ENCODE measurements at places on chromosomes 13 and 19.

- DNase-seq = no peak
Measured at GRCh38 chr13:106369858-106370257, 165.6 kb downstream of the EFNB2 start.

- DNase-seq = no peak
Measured at GRCh38 chr19:45820413-45821102, 5.5 kb upstream of the RSPH6A start.

DNA sequence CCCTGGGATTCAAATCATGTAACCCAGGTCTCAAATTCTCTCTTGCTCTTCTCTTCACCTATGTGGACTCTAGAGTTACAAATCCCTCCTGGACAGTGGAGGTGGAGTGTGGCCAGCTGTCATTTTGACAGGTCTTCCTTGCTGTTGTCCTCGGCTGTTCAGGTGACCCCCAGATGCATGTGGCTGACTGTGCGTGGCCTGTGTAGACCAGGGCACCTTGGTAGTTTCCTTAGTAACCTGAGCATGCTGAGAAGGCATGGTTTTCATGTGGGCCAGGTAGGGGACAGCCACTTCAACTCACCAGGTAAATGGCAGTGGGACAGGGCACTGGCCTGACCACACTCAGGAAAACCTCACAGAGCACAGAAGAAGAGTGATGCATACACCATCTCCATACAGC, 155.0 kb upstream of the TSHZ3 start:
- DNase-seq = no peak

- no peak for DNase-seq
Measured at GRCh38 chr19:29873024-29873800, 61.4 kb downstream of the CCNE1 start.

GRCh38 chr13:101152184-101152583, 264.1 kb downstream of the NALCN start:
- no peak for DNase-seq

DNA sequence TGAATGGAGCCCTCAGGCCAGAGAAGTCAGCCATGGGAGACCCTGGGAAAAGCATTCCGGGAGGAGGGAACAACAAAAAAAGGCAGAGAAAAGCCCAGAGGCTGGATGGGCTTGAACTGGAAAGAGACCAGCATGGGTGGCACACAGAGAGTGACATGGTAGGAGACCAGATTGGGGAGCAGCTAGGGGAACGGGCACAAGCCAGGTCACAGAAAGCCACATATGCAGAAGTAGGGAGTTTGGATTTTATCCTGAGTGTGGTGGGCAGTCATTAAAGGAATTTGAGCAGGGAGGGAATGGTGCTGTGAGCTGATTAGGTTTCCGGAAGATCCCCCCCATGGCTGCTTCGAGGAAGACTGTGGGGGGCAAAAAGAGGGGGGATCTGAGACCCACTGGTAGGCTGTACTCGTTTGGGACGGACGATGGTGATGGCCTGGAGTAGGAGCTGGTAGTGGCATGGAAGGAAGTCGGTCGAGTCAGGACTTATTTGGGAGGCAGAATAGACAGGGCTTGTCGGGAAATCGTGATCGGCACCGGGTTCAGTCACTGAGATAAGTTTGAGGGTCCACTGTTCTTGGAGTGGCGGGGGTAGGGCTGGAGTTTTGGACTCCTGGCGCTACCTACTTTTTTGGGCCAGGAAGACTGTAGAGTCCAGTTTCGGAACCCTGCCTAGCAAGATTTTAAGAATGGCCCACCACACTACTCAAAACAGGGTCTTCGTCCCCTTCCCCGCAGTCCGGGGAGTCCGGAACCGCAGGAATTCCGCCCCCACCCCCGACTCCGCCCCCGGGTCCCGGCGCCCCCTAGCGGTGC, 949 bp downstream of the SERTAD1 start:
- no peak for DNase-seq

DNA sequence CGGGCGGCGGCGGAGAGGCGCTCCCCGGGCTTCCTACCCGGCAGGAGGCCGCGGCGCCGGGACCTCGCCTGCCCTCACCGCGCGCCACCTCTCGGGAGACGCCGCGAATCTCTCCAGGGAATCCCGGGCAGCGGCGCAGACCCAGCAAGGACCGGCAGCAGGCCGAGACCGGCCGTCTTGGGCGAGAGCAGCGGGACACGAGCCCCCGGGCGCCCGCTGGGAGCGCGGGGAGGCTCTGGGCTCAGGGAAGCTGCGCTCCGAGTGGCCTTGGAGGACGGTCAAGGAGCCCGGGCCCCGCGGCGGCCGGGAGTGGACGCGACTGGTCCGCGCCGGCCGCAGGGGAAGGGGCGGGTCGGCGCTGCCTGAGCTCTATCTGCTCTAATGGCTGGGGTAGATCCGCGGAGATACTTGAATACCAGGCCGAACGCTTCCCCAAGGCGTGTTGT, 14.7 kb downstream of the CDX2 start:
- DNase-seq = no peak

Measured in NCI-H2081 treated with DMSO at 0.1 percent for 48 hours (cell line).